AG04449 (cell line): ENCODE measurements at places on chromosomes 7 and 10.

GRCh38 chr7:24836084-24836483 is 78.8 kb upstream of the GSDME start:
- DNase-seq = no peak

GRCh38 chr10:128843972-128844371 is 623.1 kb upstream of the MGMT start:
- no peak for DNase-seq

DNA sequence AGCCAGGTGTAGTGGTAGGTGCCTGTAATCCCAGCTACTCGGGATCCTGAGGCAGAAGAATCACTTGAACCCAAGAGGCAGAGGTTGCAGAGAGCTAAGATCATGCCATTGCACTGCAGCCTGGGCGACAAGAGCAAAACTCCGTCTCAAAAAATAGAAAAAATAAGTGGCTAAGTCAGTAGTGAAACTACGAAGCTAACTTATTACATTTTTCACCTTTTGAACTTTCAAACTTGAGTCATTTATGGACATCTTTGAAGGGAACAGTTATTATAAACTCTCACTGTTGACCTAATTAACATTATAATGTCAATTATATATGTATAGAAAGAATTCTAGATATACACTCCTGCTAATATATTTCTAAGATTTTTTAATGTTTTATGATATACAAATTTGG is 541.5 kb upstream of the C7orf33 start:
- DNase-seq = no peak

GRCh38 chr7:123643495-123644441 is 11.9 kb upstream of the LMOD2 start:
- DNase-seq = no peak

- DNase-seq = no peak
Observed at GRCh38 chr7:133040674-133041073, 41.2 kb downstream of the CHCHD3 start.

GRCh38 chr7:76425156-76425555 is 406 bp downstream of the ZP3 start:
- DNase-seq = no peak

- DNase-seq = no peak
Observed at GRCh38 chr10:97408496-97408992, 7.4 kb upstream of the RRP12 start.
